Right ventricle myocardium superior (tissue), 1 donor: ENCODE measurements at places on chromosomes 12 and 14. TPM values are rescaled to one million over a fixed set of nuclear protein-coding genes. Genes with fewer than 3 reads are reported as not detected.

GRCh38 chr14:57875296-57875695 is 9.4 kb upstream of the SLC35F4 start:
- no peak for DNase-seq

The LRP1 gene
- 121 TPM for total RNA-seq

GRCh38 chr14:34300882-34301734 is 160.9 kb downstream of the SPTSSA start:
- no peak for DNase-seq

- DNase-seq: peak; percentile 55
Measured at GRCh38 chr14:68283378-68284123, 464.0 kb downstream of the RAD51B start.

DNA sequence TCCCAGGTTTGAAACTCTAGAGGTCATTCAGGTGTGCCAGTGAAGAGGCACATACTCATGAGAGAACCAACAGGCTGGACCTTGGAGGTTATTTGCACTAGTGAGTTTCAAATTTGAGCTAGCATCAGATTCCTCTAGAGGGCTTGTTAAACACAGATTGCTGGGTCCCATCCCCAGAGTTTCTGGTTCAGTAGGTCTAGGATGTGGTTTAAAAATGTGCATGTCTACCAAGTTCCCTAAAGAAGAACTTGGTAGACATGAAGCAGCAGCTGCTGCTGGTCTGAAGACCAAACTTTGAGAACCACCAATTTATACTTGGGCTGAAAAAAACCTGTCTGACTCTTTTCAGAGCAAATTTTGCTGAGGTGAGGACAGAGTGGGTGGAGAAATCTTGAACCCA is 61.7 kb downstream of the SUSD6 start:
- DNase-seq: no peak

- no peak for DNase-seq
Measured at GRCh38 chr12:20657496-20657895, 37.6 kb upstream of the SLCO1C1 start.

The APOLD1 gene
- total RNA-seq: 18.8 TPM
